ENCODE measurements at places on chromosomes 6 and 20.

DNA sequence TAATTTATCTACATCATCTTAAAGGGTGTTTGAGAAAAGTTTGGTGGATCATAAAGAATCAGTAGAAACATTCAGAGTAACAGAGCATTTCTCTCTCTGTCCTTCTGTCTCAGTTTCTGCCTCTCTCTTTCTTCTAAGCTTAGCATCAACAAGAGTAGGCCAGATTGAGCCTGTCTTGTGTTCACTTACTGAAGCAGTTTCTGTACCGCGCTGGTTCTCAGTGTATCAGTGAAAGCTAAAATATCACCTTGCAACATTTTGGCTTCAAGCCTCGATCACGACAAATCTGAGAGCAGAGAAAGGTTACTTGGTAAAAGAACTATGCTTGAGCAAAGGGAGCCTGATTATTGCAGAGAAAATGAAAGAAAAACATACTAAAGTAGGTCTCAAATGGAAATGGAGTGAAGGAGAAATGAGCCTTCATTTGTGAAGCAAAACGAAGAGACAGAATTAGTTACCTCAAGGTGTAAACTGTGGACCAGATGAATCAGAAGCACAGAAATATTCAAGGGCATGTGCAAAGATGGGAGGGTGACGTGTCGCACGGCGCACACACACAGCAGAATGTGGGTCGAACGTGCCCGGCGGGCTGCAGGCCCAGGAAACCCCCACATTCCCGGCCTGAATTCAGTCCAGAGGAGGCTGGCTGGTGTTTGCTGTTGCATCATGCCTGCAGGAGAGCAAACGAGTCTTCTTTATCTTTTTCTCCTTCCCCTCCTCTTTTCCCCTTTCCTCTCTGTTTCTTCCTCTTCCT lies 509.3 kb downstream of the QKI start:
- DNase-seq = no peak

DNA sequence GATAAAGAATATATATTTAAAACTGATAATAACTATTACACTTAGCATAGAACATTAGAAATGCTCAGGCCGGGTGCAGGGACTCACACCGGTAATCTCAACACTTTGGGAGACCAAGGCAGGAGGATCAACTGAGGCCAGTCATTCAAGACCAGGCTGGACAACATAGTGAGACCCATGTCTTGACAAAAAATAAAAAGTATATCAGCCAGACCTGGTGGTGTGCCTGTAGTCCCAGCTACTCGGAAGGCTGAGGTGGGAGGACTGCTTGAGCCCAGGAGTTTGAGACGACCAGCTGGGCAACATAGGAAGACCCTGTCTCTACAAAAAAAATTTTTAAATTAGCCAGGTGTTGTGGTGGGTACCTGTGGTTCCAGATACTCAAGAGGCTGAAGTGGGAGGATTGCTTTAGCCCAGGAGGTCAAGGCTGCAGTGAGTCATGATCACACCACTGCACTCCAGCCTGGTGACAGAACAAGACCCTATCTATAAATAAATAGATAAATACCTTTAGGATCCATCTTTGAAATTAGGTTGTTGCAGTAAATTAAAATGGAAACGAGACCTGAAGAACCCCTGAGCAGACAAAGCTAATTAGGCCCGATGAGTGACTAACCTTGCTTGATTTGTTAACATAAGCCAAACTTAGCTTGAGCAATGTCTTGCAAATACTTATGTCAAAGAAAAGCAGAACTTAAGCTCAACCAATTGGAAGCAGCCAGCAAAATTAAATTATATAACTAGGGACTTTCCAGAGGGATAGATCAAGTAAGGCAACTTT lies 75.8 kb upstream of the E2F3 start:
- DNase-seq = no peak

DNA sequence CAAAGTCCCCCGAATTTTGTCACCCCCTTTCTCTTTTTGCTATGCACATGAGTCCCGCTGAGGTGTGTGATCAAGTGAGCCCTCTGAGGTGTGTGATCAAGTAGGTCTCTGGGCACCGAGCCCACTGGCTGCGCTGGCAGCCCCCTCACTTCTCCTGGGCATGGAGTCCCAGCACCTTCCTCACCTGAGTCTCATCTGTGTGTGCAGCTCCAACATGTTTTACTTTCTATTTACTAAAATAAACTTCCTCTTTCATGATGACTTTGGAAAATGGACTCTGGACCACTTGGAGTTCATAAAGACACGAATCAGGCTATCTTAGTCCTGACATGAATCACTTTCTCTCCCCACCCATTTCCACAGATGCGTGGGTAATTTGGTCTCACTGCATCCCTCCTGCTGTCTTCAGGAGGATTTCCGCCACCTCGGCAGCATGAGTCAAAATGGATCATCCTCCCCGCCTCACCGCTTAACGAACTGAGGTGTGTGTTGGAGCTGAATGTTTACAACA lies 39.8 kb downstream of the PRDM1 start:
- DNase-seq = peak; percentile 34

GRCh38 chr6:139961190-139961589 lies 586.7 kb upstream of the CITED2 start:
- DNase-seq = no peak

DNA sequence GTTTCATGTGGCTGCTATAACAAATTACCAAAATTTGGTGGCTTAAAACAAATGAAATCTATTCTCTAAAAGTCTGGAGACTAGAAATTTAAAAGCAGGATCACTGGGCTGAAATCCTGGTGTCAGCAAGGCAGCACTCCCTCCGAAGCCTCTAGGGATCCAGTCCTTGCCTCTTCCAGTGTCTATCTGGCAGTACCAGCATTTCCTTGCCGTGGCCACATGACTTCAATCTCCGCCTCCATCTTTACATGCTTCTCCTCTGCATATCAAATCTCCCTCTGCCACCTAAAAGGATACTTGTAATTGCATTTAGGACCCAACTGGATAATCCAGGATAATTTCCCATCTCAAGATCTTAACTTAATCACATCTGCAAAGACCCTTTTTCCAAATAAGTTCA lies 30.2 kb downstream of the ARHGAP18 start:
- no peak for DNase-seq

DNA sequence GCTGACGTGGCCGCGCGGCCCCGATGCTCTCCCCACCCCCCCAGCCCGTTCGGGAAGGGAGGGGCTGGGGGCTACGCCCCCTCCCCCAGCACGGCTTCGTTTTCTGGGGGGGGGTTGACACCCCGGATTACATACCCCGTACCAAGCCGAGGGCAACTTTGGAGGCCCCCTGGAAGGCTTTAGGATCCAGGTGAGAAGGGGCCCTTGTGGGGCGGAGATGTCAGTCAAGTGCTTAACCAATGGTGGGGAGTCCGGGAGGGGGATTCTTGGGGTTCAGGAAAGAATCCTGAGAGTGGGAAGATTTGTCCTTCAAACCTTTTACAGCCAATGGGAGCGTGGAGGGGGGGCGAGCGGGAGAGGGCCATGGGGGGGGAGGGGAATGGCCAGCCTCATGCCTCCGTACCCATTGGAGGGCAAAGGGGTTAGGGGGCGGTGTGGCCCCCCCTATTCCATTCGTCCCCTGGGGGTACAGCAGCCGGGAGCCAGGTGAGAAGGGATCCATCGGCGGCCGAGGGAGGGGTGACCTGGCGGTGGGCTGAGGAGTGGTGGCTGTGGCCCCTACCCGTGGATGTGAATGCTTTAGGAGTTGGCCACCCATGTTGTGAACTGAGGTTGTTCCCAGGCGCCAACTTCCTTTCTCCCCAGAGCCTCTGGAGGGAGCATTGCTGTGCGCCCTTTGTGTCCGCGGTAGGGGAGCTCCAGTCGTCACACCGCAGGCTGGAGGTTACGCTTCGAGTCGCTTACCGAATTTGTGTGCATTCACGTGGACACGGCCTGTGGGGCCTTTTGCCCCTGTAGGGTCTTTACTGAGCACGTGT lies 682 bp downstream of the BRD2 start:
- peak; percentile 57 for DNase-seq

- DNase-seq = no peak
Measured at GRCh38 chr6:37602346-37602745, 95.3 kb downstream of the MDGA1 start.

DNA sequence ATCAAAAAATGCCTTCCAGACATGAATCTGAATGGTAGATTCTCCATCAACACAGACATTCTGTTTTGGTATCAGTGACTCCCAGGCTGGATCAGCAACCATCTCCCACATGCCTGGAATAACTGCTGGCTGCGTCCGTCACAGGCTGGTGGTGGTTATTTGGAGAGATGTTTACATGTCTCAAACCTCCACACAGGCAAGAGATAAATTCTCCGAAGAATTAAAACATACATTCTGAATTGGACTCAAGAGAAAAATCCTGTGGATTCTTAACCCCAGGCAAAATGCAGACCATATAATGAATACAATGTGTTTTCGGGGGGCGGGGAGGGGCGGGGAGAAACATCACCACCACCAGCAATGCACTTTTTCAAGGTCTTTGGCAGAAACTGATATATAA lies 108.2 kb downstream of the THBS2 start:
- no peak for DNase-seq

- no peak for DNase-seq
Measured at GRCh38 chr20:25355011-25355595, 35.5 kb downstream of the ABHD12 start.

DNA sequence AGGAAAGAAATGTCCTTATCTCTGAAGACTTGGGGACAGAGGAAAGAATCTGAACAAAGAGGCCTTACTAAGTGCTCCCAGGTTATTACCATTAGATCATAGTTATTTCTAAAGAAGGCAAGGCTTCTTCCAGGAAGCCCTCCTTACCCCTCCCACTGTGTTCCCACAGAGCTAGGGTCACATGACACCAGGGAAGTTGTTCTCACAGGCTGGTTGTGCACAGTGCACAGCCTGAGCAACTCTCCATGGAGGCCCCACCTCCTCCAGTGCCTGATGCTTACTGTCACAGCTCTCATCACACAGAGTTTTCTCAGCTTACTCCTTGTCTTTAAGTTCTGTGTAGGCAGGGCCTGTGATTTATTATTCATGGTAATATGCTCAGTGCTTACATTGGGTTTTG lies 68.9 kb upstream of the SCGN start:
- peak; percentile 6 for DNase-seq

GRCh38 chr20:57124800-57125517 lies 141.5 kb downstream of the BMP7 start:
- no peak for DNase-seq

DNA sequence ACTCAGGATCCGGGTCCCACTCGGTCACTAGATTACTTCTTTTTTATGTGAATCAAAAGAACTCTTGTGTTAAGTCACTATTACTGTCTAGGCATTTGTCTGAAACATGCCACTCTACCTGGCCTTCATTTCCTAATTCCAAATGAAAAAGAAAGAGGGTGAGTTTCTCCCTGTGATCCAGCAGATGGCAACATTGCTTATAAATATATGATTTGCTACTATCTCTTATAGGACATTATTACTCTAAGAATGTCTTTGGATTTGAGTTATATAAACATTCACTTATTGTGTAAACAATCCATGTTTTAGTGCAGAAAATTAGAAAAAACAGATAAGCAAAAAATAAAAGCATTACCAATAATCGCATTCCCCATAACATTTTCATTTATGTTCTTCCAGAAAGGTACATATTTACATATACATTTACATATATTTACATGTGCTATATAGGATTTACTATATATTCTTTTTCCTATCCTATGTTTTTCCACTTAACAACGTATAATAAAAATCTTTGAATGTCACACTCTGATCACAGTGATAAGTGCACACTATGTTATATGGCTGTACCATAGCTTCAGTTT lies 66.9 kb downstream of the FAXC start:
- DNase-seq = no peak

DNA sequence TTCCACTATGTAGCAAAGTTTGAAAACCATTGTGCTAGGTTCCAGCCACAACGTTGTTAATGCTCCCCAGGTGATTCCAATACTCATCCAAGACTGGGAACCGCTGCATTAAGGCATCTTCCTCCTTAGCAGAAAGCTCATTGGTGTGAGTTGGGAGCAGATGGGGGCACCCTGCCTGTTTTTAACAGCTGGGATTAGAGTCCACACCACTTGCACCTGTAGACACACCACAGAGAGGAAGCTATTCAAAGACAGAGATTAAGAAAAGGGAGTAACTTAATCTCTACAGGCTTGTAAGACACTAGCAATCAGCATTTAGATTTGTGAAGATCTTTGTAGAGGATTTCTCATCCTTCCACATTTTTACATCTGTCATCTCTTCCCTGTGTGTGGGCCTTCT lies 333.9 kb upstream of the SOX4 start:
- no peak for DNase-seq
